GF-D8 (cell line): ENCODE measurements at places on chromosomes 16 and 17.

- DNase-seq: no peak
Measured at GRCh38 chr16:50402298-50402895, 33.6 kb upstream of the BRD7 start.

DNA sequence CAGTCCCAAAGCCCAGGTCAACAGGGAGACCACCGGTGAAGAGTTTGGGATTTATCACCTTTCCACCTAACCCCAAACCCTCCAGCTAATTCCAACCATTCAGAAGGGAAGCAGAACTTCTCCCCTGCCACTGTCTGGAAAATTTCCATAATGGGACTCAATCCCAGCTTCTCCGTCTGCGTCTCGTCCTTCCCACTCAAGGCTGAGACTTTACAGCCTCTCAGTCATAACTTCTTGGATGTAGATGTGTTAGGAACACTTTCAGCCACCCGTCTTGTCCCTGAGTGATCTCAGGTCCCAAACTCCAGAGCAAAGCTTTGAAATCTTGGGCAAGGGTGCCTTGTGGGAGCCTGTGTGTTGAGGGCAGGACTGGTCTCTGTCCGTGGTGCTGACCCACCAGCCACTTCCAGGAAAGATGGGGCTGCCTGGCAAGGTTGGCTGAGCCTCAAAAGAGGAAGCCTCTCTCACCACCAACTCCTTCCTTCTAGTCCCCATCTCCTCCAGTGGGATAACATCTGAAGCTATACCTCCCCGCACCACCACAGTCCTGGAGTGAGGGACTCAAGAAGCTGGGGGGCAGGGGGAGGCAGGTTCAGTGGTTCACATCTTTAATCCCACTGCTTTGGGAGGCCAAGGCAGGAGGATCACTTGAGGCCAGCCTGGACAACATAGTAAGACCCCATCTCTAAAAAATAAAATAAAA lies 9.3 kb downstream of the GAS2L2 start:
- DNase-seq: no peak

DNA sequence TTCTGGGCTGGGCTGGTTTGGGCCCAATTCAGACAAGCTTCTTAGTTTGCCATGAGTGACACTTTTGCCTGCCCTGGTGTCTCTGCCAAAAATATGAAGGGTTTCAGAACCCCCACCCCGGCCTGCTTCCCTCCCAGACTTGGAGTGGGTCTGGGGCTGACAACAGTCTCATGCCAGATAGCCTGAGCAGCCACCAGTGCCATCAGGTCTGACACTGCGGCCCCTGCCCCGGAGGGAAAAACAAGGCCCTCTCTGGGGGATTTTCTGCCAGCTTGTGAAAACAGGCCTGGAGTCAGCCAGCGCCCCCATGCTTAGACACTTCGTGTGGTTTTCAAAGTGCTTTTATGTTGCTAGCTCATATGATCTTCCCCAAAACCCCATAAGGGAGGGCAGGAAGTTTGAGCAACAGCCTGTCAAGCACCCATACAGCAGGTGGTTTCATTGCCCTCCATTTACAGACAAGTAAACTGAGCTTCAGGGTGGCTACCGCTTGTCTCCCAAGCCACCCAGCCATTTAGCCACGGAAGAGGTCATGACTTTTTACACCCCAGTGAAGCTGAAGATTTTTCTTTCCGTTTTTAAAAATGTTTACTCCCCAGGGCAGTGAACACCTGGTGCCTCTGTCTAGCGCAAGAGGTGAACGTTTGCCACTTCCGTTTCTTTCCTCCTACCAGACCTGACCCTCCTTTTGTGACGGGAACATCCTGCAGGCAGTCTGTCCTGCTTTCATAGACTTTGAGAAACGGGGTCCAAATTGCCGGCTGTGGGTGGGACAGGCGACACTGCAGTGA lies 300.6 kb downstream of the SEC14L1 start:
- peak; percentile 96 for DNase-seq

DNA sequence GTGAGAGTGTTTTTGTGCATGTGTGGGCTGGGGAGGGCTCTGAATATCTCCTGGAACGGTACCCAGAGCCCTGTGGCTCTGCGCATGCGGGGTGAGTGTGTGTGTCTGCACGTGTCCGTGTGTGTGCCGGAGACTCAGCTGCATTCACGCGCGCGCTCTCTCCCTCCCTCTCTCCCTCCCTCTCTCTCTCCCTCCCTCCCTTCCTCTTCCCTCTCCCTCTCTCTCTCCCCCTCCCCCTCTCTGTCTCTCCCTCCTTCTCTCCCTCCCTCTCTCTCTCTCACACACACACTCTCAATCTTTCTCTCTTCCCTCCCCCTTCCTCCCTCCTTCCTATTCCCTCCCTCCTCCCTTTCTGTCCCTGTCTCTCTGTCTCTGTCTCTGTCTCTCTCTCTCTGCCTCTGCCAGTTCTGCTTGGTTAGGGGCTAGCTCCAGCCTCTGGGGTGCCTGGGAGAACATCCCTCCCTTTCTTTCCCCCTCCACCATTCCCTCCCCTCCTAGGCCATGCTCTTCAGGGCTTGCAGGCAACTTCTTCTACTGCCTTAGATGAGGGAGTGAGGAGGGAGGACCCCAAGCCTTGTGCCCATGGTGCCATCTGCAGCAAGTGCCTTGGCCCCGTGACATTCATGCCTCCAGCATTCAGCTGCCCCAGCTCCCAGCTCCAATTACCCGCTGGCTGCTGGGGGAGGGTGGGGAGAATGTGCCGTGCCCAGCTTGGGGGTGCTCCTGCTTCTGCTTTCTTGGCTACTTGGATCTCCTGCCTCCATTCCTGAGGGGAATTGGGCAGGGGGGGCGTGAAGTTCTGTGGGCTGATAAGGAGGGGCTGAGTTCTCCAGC lies 6.4 kb downstream of the THRA start:
- DNase-seq: peak; percentile 67

GRCh38 chr17:83177611-83178532 lies 98.5 kb downstream of the METRNL start:
- no peak for DNase-seq

DNA sequence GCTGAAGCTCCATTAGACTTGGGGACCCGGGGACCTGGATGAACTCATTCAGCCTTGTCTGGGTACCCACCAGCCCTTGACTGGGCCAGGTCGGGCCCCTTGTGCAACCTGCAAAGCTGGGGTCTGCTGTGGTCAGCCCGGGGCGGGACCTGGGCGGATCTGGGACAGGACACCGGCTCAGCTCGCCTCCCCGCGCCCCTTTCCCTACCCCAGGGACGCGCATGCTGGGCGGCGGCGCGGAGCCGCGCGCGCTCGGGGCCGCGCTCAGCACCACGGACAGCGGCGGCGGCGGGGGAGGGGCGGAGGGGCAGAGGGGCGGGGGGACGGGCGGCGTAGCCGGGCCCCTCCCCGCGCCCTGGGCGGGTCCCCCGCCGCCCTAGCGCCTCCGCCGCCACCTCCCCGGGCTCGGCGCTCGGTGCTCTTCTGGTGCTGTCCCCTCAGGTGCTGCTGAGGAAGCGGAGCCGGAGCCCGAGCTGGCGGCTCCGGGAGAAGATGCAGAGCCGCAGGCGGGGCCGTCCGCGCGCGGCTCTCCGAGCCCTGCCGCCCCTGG lies 7.4 kb downstream of the ACD start:
- no peak for DNase-seq

GRCh38 chr17:8392674-8393469 lies 4.8 kb downstream of the RNF222 start:
- no peak for DNase-seq

- DNase-seq: peak; percentile 89
Measured at GRCh38 chr16:58882292-58882691, 148.2 kb upstream of the GOT2 start.

GRCh38 chr16:77300256-77300655 lies 101.0 kb downstream of the SYCE1L start:
- no peak for DNase-seq

GRCh38 chr17:54881255-54881972 lies 19.2 kb upstream of the TOM1L1 start:
- DNase-seq: no peak

DNA sequence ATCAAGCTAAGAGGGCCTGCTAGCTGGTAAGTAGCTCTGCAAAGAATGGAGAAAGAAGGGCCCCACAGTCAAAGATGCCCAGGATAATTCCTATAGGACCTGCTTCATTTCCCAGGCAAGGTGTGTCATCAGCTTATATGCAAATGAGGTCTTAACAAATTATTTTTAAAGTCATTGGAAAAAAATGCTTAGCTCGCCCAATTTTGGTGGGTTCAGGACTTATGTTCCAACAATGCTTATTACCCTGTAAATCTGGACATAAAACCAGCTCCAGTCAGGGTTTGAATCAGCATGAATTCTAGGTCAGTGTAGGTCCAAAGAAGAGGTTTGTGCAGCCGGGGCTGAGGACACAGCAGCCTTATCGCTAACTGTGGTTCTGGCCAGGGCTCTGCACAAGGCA lies 25.4 kb downstream of the ACLY start:
- DNase-seq: no peak

GRCh38 chr16:2974319-2975056 lies 5.3 kb downstream of the PAQR4 start:
- DNase-seq: no peak

DNA sequence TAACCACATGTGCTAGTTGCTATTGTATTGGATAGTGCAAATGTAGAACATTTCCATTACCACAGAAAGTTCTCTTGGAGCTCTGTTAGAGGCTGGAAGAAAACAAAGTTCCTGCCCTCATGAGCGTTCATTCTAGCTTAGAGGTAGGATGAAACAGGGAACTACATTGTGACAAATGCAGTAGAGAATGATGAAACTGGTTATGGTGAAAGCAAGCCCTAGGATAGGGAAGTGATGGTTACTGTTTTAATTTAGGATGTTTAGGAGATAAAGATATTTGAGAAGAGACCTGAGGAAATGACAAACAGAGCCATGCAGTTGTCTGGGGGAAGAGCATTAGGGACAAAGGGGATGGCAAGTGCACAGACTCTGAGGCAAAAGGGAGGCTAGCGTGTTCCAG lies 50.7 kb downstream of the AATF start:
- peak; percentile 72 for DNase-seq

- no peak for DNase-seq
Measured at GRCh38 chr17:28744972-28745785, 1.4 kb downstream of the TRAF4 start.

DNA sequence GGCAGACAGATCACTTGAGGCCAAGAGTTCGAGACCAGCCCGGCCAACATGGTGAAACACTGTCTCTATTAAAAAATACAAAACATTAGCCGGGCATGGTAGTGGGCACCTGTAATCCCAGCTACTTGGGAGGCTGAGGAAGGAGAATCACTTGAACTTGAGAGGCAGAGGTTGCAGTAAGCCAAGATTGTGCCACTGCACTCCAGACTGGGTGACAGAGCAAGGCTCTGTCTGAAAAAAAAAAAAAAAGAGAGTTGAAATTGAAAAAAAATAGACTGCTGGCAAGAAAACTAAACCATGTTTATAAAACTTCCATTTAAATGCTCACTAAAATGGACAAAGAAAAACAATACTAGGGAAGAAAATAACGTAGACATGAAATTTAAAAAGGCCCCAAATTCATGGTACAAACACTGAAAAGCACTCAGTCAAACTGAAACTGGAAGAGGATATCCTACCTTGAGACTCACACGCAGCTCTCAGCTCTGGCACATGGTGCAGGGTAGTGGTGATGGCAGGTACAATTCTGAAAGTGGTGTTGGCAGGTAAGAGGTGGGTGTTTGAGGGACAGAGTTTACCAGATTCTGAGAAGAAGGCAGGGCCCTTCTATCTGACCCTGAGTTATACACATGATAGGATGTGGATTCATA lies 19.3 kb downstream of the CNTROB start:
- no peak for DNase-seq

DNA sequence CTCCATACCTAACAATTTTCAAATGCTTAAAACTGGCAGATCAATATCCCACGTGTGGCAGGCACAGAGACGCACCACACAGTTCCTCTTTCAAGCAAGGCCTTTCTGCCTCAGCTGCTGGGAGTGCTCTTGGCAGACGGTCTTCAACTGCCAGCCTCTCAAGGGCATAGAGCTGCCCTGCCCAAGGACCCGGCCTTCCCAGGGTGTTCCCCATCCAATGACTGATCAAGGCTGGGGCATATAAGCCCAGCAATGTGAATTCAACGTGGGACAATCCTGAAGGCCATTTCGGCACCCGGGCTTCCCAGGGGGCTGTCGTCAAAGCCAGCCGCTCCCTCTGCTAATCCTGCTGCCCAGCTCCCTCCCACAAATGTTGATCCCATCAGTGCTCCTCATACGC lies 107.1 kb downstream of the STX8 start:
- no peak for DNase-seq

DNA sequence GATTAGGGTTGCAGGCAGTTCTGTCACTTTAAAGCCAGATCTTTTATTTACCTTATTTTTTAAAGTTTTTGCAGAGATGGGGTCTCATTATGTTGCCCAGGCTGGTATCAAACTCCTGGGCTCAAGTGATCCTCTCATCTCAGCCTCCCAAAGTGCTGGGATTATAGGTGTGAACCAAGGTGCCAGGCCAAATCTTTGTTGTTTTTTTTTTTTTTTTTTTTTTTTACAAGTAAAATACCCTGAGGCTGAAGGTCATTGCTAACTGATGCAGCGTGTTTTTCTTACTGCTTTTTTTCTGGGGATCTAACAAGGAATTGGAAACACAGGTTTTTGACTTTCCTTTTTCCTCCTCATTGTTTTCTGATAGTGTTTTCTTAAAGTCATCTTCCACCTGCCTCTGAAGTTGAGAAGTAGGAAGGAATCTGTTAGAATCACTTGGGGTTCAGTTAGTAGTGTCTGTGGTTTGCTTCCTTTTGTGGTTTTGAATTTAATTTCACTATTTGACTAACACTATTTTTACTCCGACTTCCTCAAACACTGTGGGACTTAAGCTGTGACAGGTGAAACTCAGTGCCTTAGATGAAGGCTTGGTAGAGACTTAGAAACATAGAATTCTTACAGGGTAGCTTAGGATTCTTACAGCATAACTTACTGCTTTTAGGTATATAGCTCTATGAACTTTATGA lies 22.2 kb downstream of the CLTC start:
- DNase-seq: peak; percentile 54

DNA sequence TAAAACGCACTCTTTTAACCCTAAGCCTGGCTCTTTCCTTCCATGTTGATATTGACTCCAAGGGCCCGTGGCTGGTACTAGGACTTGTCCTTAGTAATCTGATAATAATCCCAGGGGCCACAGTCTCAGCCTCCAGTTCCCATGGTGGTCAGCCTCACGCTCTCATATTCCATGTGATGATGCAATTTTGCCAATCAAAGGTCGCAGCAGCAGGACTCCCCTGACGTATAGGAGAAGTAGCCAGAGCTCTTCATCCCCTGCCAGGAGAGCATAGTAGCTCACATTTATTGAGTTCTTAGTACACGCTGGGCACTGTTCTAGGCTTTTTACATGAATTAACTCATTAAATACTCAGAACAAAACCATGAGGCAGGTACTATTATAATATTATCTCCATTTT lies 42.4 kb downstream of the CD300LF start:
- no peak for DNase-seq
